DMS153 (cell line): ENCODE measurements at places on chromosomes 11 and 22.

DNA sequence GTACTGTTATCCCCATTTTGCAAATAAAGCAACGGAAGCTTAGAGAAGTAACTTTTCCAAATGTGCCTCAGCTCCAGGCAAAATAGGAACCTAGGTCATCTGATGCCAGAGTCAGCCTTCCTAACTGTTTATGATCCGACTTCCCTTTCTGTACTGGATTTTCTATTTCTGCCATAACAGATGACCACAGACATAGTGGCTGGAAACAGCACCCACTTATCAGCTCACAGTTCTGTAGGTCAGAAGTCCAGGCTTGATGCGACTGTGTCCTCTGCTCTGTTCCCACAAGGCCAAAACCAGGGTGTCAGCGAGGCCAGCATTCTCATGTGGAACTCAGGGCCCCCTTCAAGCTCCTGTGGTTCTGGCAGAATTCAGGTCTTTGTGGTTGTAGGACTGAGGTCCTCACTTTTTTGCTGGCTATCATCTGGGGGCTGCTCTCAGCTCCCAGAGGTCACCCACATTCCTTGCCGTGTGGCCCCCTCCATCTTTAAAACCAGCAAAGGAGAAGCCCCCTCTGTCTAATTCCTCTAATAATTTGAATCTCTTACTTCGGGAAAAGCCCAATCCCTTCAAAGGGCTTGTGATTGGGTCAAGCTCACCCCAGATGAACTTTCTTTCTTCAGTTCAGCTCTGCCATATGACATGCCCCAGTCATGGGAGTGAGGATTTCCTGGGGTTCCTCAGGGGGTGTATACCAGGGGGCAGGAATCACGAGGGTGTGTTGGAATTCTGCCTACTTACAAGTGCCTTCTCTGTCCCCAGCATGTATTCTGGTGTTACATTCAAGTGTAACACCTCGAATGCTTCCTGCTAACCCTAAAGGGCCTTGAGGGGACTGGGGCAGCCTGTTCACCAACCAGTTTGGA, 15.3 kb downstream of the KCNJ5 start:
- DNase-seq, result no peak

GRCh38 chr22:28956506-28956905, 73.1 kb downstream of the ZNRF3 start:
- no peak for DNase-seq

GRCh38 chr11:14388352-14388751, 29.4 kb upstream of the RRAS2 start:
- DNase-seq, result no peak

DNA sequence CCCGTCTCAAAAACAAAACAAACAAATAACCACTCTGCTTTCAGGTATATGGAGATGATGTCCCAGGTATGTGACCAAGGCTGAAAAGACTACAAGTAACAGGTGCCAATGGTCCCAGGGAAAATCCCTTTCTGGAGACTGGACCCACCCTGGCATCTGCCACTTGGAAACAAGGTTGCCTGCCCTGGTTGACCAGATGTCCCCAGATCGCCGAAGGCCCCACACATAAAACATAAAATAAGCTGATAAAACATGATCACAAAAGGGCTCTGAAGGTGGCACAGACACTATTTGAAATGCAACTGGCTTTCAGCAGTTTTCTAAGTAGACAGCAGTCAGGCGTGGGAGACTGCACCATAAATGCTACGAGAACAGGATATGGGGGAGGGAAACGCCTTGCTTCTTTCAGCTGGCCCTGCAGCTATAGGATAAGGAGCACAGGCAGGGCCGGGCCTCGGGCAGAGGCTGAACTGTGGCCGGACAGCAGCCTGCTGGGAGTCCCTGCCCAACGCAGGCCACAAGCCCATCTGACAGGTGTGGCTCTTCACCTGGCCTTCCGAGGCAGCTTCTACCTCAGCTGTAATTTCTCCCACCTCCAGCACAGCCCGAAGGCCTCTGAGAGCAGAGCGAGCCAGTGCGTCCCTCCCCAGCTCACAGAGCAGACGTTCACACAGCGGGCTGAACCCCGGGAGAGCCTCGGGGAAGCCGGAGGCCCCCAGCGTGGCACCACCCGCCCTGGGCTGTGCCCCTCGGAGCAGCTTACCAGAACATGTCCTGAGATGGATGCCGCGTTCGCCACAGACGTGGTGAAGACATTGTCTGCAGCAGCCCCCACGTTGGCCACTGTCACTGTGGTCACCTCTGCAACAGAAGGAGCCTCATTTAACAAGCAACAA, 4.0 kb downstream of the DEAF1 start:
- DNase-seq, result no peak

DNA sequence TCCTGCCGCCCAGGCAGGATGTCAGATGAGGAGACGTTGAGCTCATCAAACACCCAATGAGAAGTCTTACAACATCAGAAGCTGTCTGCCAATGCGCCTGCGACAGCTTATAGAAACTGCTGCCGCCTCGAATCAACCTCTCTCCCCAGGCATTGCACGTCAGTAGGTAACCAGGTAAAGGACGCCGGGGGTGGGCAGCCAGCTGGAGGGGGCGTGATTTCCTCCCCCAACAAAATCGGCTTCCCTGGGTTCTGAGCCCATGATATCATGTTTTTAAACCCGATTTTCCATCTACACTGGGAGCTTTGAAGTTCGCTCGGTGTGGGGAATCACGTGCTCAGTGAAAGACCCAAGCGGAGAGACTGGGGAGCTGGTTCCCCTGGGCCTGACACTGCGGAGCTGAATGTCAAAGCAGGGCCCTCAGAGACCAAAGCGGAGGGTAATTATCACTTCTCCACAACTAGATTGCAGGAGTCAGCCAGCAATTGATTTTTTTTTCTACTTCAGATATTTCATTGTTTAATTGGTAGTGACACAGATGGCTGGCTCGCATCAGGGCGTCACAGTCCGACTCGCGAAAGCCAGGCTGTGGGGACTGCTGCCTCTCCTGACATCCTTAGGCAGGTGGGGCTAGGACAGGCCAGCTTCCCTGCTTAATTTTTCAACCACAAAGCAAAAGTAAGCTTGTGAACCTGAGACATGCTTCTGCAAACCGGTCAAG, 15.4 kb downstream of the FAM83F start:
- DNase-seq, result peak; percentile 80

DNA sequence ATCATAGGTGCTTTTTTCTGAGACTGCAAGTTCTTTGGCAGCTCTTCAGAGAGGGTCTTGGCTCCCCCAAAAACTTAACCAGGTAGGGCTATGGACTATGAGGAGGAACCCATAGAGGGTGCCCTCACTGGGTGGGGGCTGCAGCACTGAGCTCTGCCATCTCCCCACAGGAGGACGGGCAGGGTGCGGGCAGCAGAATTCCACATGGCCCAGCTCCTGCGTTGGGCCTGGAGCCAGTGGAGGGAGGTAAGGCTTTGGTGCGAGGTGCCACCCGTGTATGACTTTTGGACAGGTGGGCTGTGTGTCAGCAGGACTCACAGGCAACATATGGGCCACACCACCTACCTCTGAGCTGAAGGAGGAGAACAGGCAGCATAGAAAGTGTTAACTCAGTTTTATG, 58.4 kb downstream of the PISD start:
- DNase-seq, result no peak

- DNase-seq, result no peak
Observed at GRCh38 chr22:48870436-48870835, 957.2 kb downstream of the BRD1 start.

DNA sequence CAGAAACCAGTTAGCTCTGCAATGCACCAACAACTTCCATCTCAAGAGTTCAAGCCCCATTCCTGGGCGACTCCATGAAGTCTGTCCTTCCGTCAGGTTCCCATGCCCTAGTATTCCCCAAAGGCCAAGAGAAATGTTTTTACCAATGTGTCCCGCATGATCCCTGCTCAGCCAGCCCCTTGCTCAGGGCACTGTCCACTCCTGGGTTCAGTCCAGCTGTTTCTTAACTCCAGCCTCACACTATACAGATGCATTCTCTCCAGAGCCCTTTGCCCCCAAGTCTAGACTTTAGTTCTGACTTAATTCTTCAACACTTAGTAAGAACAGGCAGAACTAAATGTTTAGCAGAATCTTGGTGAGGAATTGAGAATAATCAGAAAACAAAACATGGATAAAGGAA, 497.5 kb downstream of the SOX6 start:
- DNase-seq, result no peak

- peak; percentile 65 for DNase-seq
Observed at GRCh38 chr11:83459798-83460197, 173.6 kb upstream of the CCDC90B start.
